ENCODE measurements at places on chromosomes 16 and 17.

GRCh38 chr17:48610282-48611211, at the start of gene HOXB7:
HOXB7 (minus strand) TSS chr17:48611017; CDS start chr17:48610918, 99 bp downstream.
- DNase-seq: peak; percentile 68

- DNase-seq: no peak
Observed at GRCh38 chr16:87367529-87367928, 16.0 kb downstream of the FBXO31 start.

DNA sequence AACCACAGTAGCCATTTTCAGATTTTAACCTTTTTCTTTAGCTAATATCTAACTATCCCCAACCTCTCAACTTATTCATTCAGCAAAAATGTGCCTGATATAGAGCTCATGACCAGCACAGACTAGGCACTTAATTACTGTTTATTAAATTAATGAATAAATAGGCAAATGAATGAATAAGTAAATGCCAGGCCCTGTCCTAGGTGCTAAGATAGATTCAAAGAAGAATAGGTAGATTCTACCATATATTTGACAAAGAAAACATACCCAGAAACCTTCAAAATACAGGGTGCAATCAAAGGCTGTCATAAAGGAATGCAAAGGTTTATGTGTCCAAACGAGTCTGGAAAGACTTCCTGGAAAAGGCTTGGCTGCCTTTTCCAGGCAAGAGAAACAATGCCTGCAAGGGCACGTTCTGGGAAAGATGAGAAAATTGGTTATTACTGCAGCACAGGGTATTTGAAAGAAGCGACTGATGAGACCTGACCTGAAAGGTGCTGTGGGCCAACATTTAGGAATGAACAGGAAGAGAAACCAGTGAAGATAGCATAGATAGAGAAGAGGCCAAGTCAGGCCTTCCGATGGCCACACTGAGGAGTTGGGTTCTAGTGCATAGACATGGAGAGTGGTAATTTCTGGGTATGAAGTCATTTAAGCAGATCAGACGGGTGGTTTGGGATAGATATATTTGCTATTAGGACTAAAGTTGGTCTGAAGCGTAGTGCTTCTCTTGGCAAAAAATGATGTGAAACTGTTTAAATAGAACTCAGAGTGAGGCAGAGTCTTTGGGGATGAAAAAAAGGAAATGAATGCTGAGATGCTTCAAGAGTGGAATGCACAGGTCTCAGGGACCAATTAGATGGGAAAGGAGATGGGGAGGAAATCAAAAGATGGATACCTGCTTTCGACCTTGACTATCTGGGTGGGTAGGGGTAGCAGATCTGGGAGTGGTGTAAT, 11.4 kb upstream of the CCL2 start:
- no peak for DNase-seq

GRCh38 chr16:89709166-89709565, 7.7 kb upstream of the SPATA2L start:
- DNase-seq: no peak

DNA sequence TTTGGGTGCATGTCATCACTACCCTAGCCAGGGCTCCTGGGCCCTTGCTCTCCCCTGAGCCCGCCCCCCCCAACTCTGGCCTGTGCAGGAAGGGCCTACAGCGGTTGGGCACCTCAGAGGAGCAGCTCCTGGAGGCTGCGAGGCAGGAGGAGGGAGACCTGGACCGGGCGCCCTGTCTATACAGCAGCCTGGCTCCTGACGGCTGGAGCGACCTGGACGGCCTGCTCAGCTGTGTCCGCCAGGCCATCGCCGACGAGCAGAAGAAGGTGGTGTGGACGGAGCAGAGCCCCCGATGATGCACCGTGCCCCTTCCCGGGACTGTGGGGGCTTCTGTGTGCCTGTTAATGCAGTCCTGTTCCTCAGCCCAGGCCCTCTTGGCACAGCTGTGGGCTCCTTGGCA, 12.1 kb downstream of the SGSH start:
- DNase-seq: no peak

DNA sequence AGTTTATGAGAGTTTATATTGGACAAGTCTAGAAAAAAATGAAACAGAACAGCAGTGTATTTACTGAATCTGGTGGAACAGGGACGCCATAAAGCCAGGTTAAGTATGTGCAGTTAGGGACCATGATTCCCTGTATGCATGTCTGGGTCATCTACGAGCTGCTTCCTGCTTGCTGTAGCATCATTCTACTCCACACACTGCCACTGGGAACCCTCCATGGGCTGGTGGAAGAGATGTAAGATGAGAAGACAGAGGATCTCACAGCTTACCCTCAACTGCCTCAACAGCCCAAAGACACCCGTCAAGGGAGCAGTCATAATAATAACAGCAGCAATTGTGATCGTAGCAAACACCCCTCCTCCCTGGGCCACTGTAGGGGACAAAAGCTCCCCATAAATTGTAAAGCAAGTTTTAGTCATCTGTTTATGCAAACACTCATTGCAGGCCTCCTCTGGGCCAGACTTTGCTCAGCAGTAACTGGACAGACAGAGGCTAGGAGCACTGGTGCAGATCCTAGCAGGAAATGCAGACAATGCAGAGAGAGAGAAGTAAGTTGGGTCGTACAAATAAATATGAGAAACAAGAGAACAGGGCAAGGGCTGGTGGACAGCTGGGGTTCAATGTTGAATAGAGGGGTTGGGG, 188.0 kb downstream of the SOX9 start:
- no peak for DNase-seq

- DNase-seq: peak; percentile 47
Observed at GRCh38 chr17:382644-383533, 30.3 kb upstream of the RPH3AL start.

GRCh38 chr16:26396511-26397235, 670.1 kb upstream of the C16orf82 start:
- no peak for DNase-seq

GRCh38 chr17:56913353-56913866, 439 bp downstream of the TRIM25 start:
- DNase-seq: no peak

GRCh38 chr17:58741121-58741625, 14.5 kb upstream of the PPM1E start:
- no peak for DNase-seq

DNA sequence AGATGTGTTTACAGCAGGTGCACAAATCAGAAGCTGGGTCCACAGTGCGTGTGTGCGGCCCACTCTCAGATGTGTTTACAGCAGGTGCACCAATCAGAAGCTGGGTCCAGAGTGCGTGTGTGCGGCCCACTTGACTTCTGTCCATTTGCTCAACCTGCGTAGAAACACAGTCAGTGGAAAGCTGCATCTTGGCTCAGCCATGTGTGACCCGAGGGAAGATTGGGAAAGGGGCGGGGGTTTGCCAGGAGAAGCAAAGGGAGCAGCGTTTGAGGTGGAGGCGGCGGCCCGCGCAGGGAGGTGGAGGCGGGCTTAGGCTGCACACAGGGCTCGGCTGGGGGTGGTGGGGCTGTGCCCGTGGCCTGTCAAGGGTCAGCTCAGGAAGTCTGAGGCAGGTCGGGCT, 4.3 kb downstream of the CTU2 start:
- no peak for DNase-seq

DNA sequence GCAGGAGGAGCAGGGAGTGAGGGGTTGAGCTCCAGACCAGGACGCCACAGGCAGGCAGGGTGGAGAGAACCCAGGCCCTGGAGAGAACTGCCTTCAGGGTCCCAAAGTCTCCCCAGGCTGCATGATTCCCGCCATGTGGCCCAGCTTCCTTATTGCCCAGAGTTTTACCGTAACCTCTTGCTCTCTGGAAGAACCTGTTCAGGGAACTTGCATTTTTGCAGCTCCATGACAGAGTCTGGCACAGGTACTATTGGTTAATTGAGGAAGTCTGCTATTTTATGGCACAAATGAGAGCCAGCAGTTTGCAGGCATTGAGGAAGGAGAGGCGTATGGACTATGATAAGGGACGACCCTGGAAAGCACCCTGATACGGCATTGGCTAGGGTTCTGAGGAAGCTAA, 11.6 kb upstream of the NOS2 start:
- no peak for DNase-seq

GRCh38 chr16:75226550-75227360, 8.0 kb downstream of the CTRB1 start:
- no peak for DNase-seq

DNA sequence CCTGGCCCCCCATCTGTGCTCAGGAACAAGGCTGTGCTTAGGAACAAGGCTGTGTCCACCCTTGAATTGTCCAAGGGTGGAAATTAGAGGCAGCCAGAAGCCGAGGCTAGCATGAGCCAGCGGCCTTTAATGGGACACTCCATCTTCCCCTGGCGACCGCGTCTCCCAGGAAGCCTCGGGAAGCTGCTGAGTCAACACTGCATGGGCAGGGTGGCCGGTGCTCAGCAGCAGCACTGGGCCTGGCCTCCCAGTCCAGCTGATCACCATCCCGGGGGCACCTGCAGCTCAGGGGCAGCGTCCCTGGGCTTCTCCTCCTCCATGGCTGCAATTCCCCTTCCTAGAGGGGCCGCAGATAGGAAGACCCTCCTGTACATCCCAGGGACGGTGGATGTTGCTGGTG, 180.8 kb downstream of the ENGASE start:
- DNase-seq: no peak

- DNase-seq: no peak
Observed at GRCh38 chr17:22516861-22517636, 824.7 kb downstream of the KCNJ18 start.

DNA sequence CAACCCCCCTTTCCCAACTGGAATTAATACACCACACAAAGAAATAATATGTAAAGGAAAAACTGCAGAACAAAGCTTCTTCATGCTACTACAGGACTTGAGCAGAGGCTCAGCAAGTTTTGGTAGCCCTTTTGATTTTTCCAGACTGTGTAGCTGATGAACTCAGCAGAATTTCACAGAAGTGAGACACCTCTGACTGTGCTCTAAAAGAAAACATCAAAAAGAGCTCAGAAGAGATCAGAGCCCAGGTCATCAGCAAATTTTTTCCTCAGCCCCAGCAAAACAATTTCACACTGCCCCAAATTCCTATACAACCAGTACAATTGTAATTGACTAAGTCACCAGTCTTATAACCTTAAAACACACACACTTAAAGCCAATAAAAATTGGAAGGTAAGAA, 38.0 kb downstream of the TTC19 start:
- no peak for DNase-seq

DNA sequence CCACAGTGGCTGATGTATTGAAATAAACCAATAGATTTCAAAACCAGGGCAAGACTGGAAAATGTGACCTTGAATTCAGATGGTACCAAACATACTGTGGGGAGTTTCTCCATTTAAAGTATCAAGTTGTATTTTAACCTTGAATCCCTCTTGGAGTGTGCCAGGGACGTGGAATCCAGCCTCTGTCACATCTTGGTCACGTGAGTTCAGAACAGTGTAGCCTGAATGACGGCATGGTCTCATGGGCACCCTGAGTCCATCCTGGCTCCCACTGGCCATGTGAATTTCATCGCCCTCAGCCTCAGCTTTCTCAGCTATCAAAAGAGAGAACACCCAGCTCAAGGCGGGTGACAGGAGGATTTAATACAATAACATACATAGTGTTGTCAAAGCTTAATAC, 6.8 kb downstream of the ZNF771 start:
- peak; percentile 91 for DNase-seq

GRCh38 chr17:80456465-80457235, 19.8 kb downstream of the NPTX1 start:
- DNase-seq: peak; percentile 67

- DNase-seq: no peak
Observed at GRCh38 chr17:76820039-76820438, 48.2 kb upstream of the MGAT5B start.

DNA sequence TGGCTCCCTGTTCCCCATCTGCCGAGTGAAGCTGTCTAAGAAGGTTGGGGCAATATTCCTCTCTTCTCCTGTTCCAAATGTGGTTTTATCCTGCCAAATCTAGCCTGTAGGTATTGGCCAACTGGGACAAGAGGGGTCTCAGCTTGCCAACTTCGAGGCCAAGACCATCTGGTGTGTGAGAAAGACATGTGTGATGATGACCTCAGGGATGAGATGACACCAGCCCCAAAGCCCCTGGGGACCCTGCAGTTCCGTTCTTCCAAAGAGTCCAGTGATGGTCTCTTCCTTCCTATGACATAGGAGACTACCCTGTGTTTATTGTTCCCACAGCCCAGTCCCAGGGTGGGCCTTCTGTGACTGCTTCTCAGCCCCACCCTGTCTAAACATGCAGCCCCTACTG, 34.8 kb upstream of the ADAMTS18 start:
- DNase-seq: no peak

GRCh38 chr17:76529224-76530094, 8.1 kb downstream of the CYGB start:
- peak; percentile 86 for DNase-seq

DNA sequence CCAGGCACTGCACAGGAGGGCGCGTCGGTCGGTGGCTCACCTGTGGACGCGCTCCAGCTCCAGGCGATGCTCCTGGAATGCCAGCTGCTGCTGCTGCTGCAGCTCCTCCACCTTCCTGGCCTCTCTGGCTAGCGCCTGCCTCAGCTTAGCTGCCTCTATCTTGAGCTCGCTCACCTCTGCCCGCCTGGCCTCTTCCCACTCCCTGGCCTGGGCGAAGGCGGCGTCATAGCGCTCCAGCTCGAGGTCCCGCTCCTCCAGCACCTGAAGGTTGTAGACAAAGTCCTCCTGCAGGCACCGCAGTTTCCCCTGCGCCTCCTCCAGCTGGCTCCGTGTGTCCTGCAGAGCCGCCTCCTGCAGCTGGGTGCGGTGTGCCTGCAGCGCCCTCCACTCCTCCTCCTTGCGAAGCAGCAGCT, 11.1 kb downstream of the CCDC57 start:
- no peak for DNase-seq

DNA sequence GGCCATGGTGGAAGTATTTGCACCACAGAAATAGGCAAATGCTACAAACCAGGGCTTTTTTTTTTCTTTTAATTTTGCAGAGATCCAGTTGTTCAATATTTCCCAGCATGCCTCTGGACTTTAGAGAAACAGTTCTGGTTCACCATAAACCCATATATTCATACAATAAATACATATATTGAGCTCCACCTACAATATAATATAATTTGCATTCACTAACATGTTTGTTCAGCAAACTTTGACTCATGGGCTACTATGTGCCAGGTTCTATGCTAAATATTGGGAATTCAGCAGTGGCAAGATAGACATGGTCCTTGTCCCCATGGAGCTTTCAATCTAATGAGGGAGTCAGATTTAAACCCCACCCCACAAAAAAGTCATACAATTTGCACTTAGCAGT, 3.2 kb downstream of the TMEM114 start:
- no peak for DNase-seq

GRCh38 chr16:19912455-19913339, 28.0 kb upstream of the GPRC5B start:
- no peak for DNase-seq

- no peak for DNase-seq
Observed at GRCh38 chr16:24686678-24687077, 42.8 kb upstream of the TNRC6A start.

GRCh38 chr16:49833085-49833484, 22.8 kb downstream of the ZNF423 start:
- peak; percentile 78 for DNase-seq

DNA sequence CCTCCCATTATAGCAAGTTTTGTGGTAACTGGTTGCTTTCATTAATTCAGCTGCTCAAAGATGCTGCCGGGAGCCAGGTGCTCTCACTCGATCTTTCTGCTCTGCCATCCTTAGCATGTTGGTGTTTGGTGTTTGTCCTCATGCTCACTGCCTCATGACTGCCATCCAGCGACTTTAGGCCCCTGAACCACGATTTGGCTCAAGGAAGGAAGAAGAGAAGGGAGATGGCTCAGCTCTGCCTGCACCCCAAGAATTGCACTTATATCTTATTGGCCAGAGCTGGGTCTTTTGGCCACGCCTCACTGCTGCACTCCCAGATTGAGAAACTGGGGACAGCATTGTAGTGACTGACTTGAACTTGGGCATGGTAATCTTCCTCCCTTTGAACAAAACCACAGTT, 52.7 kb downstream of the ARSG start:
- no peak for DNase-seq
